Left lung (tissue), 14 donors: ENCODE measurements at places on chromosomes 5 and 9. TPM values are rescaled to one million over a fixed set of nuclear protein-coding genes. Genes with fewer than 3 reads are reported as not detected.
A peak's percentile ranks its signal among the peaks of the same experiment; 100 is the strongest.

Gene PLAC8L1
- 0.90 TPM for polyA plus RNA-seq

Gene KCNN2
- polyA plus RNA-seq, result 2.0 TPM

Gene ITK
- polyA plus RNA-seq, result 1.1 TPM

Gene PCDHGA2
- polyA plus RNA-seq, result 6.1 TPM

Gene FAM153A
- 0.35 TPM for polyA plus RNA-seq

Gene SLC45A2
- not detected for polyA plus RNA-seq

Gene C9orf50
- 0.51 TPM for polyA plus RNA-seq

Gene PLPPR1
- 21.0 TPM for polyA plus RNA-seq

Gene LCN1
- polyA plus RNA-seq, result not detected

DNA sequence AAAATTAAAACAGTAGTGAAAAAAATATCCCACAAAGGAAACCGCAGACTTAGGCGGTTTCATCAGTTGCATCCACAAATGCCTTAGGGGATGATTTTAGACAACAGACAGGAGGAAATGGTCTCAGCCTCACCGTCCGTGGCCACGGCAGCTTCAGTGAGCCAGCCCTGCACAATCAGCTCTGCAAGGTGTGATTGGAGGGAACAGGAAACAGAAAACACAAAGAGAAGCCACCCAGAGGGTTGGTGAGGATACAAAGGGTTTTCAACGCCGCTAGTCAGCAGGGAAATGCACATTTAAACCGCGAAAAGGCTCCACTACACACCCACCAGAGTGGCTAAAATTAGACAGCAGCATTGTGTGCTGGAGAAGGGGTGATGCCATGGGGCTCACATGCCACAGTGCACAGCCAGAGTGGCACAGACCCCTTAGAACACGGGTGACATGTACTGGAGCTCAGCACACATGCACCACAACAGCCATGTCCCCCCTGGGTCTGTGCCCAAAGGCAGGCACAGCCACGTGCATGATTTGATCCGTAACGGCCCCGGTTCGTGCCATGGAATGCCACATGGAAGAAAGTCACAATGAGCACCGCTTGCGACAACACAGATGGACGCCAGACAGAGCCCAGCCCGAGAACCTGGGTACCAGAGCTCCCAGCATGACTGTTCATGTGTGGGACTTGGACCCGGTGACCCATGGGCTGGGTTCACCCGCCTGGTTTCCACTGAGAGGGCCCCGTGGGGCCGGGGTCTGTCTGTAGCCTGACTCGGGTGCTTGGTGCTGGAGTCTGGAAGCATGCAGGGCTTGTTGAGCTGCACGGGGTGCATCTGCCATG, 18.3 kb upstream of the TERT start:
- no peak overlapping the region for H3K4me3 ChIP-seq
- peaks cover 14% of the 10 kb centered on the region for H3K36me3 ChIP-seq
- no peak overlapping the region for H3K27ac ChIP-seq
- H3K27me3 ChIP-seq, result peaks cover 17% of the 10 kb centered on the region
- H3K4me1 ChIP-seq, result peaks cover 20% of the 10 kb centered on the region
- DNase-seq, result no peak

DNA sequence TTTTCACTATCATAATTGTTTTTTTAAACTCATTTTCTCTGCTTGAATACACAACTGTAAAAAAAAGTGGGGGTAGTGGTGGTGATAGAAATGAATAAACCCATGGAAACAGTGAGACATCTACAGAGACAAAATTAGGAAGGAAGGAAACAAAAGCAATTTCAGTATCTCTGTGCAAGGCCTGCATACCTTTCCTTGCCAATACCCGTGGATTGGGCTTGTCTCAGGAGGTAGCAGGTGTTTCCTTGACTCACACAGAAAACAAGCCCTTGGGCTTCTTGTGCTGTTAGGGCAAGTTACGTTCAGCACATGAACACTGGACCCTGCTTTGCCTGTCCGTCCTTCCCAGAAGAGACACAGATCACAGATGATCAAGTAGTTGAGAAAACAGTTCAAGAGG, 372.2 kb downstream of the ZSWIM6 start:
- no peak overlapping the region for H3K27ac ChIP-seq
- no peaks in the 10 kb centered on the region for H3K36me3 ChIP-seq
- H3K27me3 ChIP-seq, result no peaks in the 10 kb centered on the region
- no peak for DNase-seq
- no peaks in the 10 kb centered on the region for H3K4me1 ChIP-seq
- H3K4me3 ChIP-seq, result no peak overlapping the region

DNA sequence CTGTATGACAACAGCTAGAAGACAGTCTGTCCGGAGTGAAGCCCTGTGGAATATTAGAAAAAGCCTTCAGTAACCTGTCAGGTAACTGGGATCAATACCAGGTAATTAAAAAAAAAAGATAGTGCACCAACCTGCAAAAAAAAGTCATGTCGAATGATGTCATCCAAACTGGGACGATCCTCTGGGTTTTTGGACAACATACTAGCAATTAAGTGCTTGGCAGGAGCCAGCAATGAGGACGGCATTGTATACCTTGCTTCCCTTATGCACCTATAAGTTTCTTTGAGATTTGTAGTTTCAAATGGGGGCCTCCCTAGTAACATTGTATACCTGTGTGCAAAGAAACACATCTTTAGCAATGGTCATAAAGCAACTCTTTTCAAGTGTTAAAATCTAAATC, 2.8 kb downstream of the PLK2 start:
- DNase-seq, result no peak
- peak overlapping the region; percentile 77 for H3K4me3 ChIP-seq
- H3K36me3 ChIP-seq, result peaks cover 38% of the 10 kb centered on the region

DNA sequence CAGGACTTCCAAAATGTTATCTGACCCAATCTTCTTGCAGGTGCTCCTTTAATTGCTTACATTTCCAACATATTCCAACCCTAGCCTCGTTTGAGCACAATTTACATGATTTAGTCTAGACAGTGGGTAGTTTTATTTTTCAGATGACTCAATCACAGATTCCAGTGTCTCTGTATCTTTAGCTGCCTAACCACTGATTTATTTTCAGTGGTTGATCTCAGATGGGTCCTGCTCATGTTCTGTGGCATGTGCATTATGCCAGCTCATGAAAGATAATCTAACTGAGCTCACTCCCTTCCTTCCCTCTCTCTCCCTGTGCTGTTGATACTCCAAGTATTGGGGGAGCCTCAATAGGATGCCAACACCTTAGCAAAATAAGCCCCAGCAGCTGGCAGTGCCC, 106.1 kb upstream of the ICE1 start:
- H3K4me3 ChIP-seq, result no peak overlapping the region
- no peaks in the 10 kb centered on the region for H3K27me3 ChIP-seq
- no peaks in the 10 kb centered on the region for H3K4me1 ChIP-seq
- H3K27ac ChIP-seq, result no peak overlapping the region

DNA sequence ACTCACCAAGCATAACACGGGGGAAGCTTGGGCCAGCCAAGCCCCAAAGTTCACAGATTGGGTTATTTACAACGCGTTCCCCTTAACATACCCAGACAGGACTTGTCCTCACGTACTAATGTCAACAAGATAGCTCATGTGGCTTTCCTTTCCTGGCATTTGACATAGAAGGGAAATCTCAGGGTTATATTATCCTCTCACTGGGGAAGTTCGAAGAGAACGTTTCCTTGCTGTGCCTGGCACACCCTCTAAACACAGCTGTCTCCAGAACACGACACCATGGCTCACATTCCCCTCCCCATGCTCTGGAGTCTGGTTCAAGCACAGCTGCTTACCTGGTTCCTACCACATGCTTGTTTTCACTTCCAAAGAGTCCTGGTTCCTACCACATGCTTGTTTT, 46.8 kb upstream of the OTULINL start:
- no peaks in the 10 kb centered on the region for H3K27me3 ChIP-seq
- H3K4me1 ChIP-seq, result no peaks in the 10 kb centered on the region
- no peak overlapping the region for H3K27ac ChIP-seq
- no peak overlapping the region for H3K4me3 ChIP-seq
- no peaks in the 10 kb centered on the region for H3K36me3 ChIP-seq

DNA sequence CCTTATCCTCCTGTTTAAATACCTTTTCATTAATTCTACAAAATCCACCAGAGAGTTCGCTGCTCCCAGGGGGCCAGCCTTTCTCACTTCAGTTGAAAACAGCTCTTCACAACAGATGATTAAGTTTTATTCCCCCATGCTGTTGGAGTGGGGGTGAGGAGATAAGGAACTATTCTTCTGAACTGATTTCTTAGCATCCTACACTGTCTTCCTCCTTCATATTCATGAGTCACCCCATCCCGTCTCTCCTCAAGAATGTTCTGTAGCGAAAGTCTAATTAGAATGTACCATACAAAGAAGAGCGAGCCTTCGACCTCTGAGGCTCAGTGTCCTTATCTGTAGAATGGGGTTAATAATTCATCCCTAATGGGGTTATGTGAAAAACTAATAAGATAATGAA, 138.0 kb downstream of the PIK3R1 start:
- no peak for DNase-seq
- H3K4me1 ChIP-seq, result no peaks in the 10 kb centered on the region
- no peaks in the 10 kb centered on the region for H3K27me3 ChIP-seq
- H3K27ac ChIP-seq, result no peak overlapping the region
- no peaks in the 10 kb centered on the region for H3K36me3 ChIP-seq

DNA sequence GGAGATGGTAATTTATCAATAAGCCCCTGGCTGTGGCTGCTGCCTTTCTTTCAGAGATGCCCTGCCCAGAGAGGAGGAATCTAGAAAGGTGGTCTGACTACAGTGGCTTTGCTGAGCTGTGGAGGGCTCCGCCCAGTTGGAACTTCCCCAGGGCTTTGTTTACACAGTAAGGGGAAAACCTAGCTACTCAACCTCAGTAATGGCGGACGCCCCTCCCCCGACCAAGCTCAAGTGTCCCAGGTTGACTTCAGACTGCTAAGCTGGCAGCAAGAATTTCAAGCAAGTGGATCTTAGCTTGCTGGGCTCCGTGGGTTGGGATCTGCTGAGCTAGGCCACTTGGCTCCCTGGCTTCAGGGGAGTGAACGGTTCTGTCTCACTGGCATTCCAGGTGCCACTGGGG, 865.4 kb upstream of the ACO1 start:
- no peak for DNase-seq
- H3K4me3 ChIP-seq, result no peak overlapping the region
- H3K36me3 ChIP-seq, result no peaks in the 10 kb centered on the region
- no peaks in the 10 kb centered on the region for H3K4me1 ChIP-seq
- no peaks in the 10 kb centered on the region for H3K27me3 ChIP-seq
- H3K27ac ChIP-seq, result no peak overlapping the region

GRCh38 chr5:32851559-32852173, 140.5 kb downstream of the NPR3 start:
- no peaks in the 10 kb centered on the region for H3K27me3 ChIP-seq
- no peaks in the 10 kb centered on the region for H3K36me3 ChIP-seq
- no peaks in the 10 kb centered on the region for H3K4me1 ChIP-seq
- H3K4me3 ChIP-seq, result no peak overlapping the region
- no peak overlapping the region for H3K27ac ChIP-seq

DNA sequence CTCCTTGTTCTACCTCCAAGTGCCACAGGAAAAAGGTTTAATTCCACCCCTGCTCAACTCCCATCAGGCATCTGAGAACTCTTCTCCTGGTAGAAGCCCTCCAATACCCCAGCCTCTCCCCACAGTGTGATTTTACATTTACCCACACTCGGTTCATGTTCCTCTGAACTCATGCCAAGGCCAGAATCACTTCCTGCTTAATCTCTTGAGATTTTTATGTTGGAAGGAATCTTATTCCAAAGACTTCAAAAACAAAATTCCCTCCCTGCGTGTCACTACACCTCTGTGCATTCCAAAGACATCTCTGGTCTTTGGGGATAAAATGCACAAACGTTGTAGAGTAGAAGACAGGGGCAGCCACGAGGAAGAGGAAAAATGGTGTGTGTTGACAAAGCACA, 186.8 kb downstream of the ACTL7B start:
- DNase-seq, result no peak
- no peaks in the 10 kb centered on the region for H3K36me3 ChIP-seq
- no peaks in the 10 kb centered on the region for H3K27me3 ChIP-seq

DNA sequence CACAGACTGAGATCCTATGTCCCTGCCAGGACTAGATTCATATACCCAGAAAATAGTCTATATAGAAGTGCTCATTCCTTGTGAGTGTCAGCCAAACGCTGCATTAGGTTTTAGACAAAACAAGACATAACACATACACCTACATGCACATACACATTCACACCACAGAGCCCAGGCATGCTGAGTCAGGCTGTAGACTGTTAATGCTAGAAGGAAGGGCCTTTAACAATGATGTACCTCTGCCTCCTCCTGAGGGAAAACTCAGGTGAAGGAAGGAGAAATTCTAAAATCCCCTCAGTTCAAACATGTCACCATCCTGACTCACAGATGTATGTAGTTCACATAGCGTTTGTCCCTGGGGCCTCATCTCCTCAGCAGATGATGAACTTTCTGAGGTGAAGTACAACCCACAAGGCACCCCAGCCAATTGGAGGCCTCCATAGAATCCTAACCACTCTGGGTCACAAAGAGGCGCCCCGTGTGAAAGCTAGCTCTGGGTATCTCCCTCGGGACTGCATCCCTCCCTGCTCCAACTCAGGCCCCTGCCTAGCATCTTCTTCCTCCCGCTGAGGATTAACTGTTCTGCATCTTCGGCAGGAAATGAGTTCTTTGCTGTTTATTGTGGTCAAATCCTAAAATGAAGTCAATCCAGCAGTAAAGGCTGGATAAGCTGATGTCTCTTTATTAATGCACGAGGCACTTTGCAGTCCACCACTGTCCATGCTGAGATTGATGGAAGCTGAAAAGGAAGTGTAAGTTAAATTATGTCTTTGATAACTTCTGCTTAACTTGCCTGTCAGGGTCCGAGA, 40.8 kb upstream of the FSTL4 start:
- no peak for DNase-seq
- H3K27ac ChIP-seq, result no peak overlapping the region
- no peaks in the 10 kb centered on the region for H3K27me3 ChIP-seq
- H3K4me3 ChIP-seq, result no peak overlapping the region

- H3K36me3 ChIP-seq, result no peaks in the 10 kb centered on the region
- DNase-seq, result no peak
- H3K4me1 ChIP-seq, result no peaks in the 10 kb centered on the region
- H3K27ac ChIP-seq, result no peak overlapping the region
Observed at GRCh38 chr5:79561525-79561893, 47.6 kb upstream of the HOMER1 start.

DNA sequence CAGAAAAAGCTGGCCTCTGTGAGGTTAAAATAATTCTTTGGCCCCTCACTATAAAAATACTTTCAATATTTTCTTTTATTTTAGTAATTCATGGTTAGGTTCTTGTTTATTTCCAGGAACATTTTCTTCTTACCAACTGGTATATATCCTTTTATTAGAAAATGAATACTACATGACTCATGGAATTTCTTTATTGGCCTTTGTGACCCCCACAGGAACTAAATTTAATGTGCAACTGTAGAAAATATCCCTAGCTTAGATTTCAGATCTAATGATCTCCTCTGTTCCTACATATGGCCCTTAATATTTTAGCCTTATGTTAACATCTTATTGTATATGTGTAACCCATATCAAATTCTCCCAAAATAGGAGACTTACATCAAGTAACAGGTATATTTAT, 429.9 kb downstream of the NR2F1-AS1 start:
- H3K27ac ChIP-seq, result no peak overlapping the region
- no peaks in the 10 kb centered on the region for H3K4me1 ChIP-seq
- H3K4me3 ChIP-seq, result no peak overlapping the region
- DNase-seq, result no peak
- H3K27me3 ChIP-seq, result no peaks in the 10 kb centered on the region
- no peaks in the 10 kb centered on the region for H3K36me3 ChIP-seq

GRCh38 chr5:58407042-58407719, 52.7 kb downstream of the PLK2 start:
- no peaks in the 10 kb centered on the region for H3K36me3 ChIP-seq
- H3K4me1 ChIP-seq, result no peaks in the 10 kb centered on the region
- no peak overlapping the region for H3K4me3 ChIP-seq

GRCh38 chr5:135503871-135504270, 31.9 kb downstream of the NEUROG1 start:
- no peak for DNase-seq
- H3K4me3 ChIP-seq, result no peak overlapping the region
- no peak overlapping the region for H3K27ac ChIP-seq
